ENCODE measurements at places on chromosomes 6 and 20. TPM values are rescaled to one million over a fixed set of nuclear protein-coding genes. Genes with fewer than 3 reads are reported as not detected.
A peak's percentile ranks its signal among the peaks of the same experiment; 100 is the strongest.

- no peak for DNase-seq
Observed at GRCh38 chr6:2748183-2748582, 2.5 kb downstream of the MYLK4 start.

GRCh38 chr6:159952289-159953005 lies 16.4 kb upstream of the IGF2R start:
- no peak for DNase-seq

GRCh38 chr6:52514514-52514913 lies 62.3 kb downstream of the TRAM2 start:
- peak; percentile 11 for DNase-seq

DNA sequence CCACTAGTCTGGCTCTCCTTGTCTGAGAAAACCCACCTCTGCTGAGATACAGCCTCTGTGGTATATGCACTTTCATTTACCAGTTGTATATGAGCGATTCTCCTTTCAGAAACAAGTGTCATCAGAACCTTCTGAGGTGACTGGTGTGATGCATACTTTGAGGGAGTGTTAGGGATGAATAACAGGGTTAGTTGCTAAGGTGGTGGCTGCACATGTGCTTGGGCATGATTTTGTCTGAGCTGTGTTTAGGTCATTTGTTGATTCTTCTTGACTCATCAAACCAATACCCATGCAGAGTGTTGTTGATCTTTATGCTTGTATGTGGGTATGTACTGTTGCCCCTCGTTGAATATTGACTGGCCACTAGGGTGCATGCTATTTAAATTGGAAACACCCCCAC lies 25.7 kb downstream of the DTD1 start:
- DNase-seq: no peak

GRCh38 chr20:53582574-53583351 lies 10.9 kb downstream of the ZNF217 start:
- DNase-seq: peak; percentile 74

- no peak for DNase-seq
Observed at GRCh38 chr6:62976566-62976965, 234.7 kb upstream of the FKBP1C start.

GRCh38 chr6:5082487-5083306 lies 2.4 kb upstream of the PPP1R3G start:
- no peak for DNase-seq

- DNase-seq: peak; percentile 83
Observed at GRCh38 chr20:49384437-49385434, 97.7 kb downstream of the KCNB1 start.

DNA sequence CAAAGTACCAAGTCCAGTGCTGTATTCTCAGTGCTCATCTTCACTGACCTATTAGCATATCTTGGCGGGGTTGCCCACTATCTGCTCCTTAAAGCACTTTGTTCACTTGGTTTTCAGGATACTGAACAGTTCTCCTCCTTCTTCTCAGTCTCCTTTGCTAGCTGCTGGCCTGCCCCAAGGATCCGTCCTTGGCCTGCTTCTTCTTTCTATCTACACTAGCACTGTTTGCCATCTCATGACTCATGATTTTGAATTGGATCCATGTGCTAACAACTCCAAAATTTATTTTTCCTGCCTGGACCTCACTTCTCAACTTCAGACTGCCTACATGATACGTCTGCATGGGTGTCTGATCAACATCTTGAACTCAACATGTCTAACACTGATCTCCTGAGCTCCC lies 15.5 kb downstream of the TPD52L1 start:
- DNase-seq: no peak

DNA sequence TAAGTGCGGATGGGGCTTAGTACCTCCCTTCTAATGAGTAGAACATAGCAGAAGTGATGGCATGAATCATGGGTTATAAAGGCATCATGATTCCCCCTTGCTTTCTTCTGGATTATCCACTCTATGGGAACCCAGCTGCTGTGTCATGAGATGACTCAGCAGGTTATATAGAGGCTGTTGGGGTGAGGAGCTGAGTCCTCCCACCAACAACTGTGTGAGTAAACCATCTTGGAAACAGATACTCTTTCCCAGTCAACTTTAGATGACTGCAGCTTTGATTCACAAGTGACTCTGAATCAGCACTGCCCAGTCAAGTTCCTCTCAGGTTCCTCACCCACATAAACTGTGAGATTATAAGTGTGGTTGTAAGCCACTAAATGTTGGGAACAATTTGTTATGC lies 46.3 kb downstream of the FAM83B start:
- no peak for DNase-seq

GRCh38 chr6:106360989-106361430 lies 493 bp downstream of the CRYBG1 start:
- peak; percentile 43 for DNase-seq

GRCh38 chr6:99287523-99287922 lies 62.0 kb downstream of the FAXC start:
- no peak for DNase-seq

GRCh38 chr6:43286980-43287716 lies 10.9 kb upstream of the SLC22A7 start:
- no peak for DNase-seq

DNA sequence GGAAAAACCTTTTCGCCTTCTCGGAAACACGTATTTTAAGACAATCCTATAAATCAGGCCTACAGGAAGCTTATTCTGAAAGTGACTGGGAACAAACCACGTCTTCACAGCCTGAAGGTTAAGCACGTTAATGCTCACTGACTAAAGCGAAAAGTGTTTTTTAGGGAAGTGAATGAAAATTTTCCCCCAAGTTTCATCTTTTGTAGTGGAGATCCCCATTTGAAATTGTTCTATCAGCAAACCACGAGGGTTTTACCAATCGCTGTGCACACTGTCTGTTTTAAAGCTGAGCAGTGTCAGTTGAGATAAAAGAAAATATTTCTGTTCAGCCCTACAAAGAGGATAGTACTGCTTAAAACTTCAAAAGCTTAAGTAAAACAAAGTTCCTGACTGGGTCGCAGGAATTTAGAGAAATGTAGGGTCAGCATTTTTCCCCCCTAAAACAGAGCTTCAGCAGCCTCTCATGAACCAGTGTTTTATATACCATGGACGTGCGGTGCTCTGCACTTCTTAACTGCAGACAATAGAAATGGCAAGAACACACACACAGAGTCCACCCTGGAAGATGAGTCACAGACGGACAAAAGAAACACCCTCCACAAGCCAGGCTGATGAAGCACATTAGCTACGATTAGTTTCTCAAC lies 34.9 kb downstream of the SLC22A23 start:
- DNase-seq: no peak

DNA sequence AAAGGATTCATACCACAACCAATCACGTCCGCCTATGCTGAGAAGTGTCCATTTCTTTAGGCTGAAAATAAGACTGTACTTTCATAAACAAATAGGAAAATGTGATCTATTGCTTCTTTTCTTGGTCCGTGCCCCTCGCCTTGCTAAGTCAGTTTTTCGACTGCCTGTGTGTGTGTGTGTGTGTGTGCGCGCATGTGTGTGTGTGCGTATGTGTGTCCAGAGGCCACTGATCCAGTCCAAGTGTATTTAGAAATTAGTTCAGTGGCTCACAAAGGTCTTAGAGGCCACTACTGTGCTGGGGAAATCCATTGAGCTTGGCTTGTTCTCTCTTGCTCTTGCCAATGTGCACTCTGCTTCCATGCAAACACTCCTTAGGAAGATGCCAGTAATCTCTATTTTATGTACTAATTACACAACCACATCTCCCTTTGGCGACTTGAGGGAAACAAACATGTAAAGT lies 50.5 kb downstream of the SLC22A23 start:
- DNase-seq: no peak

DNA sequence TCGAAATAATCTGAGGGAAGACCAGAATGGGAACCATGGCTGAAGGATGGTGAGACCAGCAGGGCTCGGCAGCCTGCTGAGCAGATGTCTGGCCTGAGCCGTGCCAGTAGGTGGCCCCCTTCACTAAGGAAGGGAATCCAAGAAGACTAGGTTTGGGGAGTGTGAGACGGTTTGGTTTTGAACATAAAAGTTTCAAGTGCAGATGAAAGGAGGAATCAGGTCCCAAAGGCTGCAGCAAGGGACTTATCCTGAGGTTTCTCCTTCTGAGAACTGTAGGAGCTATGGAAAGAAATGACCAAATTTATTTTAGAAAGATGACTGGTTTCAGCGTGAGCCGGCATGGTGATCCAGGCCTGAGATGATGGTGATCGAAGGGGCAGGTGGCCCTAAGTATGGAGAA lies 4.6 kb upstream of the OSER1 start:
- DNase-seq: peak; percentile 90

- no peak for DNase-seq
Observed at GRCh38 chr6:123224077-123224476, 228.0 kb downstream of the CLVS2 start.

DNA sequence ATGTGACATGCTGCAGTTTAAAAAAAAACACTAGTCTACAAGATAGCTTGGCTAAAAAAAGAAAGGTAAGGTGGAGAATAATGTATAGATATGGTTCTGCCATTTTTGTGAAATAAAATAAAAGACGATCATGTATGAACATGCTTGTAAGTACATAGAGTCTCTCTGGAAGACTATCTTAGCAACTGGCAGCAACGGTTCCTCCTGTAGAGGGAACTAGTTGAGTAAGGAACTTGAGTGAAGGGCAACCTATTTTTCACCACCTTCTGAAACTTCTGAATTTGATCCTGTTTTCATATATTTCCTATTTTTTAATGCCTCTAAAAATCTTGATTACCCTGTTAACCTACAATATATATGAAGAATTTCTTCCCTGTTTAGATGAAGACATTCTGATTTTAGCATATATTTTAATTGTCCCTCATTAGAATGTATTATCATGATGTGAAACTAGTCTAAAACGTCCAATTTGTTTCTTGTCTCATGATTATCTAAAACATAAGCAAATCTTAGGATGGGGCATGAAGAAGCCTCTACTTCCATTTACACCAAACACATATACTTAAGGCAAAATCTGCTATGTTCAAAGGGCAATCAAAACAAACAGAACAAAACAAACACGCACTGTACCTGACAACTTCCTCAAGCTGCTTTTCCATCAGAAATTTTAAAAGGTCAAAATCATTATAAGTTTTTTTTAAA lies 202.5 kb downstream of the ISM1 start:
- DNase-seq: no peak

Gene AVP
- not detected for total RNA-seq

Gene OR2J3
- total RNA-seq: not detected

Gene DDR1
- total RNA-seq: 10.1 TPM

Gene PRND
- total RNA-seq: not detected

Gene TMEM200A
- not detected for total RNA-seq

Gene GJA1
- 0.37 TPM for total RNA-seq

Gene SLC44A4
- total RNA-seq: 0.10 TPM

Gene EYA4
- not detected for total RNA-seq

Gene PTPRT
- total RNA-seq: not detected

Gene TUBB1
- not detected for total RNA-seq

Gene CRISP2
- not detected for total RNA-seq
